ENCODE measurements at places on chromosomes 16 and 17.
A peak's percentile ranks its signal among the peaks of the same experiment; 100 is the strongest.

- DNase-seq, result no peak
These were observed 334.8 kb downstream of the CBLN1 start for GRCh38 chr16:48946686-48947370.

DNA sequence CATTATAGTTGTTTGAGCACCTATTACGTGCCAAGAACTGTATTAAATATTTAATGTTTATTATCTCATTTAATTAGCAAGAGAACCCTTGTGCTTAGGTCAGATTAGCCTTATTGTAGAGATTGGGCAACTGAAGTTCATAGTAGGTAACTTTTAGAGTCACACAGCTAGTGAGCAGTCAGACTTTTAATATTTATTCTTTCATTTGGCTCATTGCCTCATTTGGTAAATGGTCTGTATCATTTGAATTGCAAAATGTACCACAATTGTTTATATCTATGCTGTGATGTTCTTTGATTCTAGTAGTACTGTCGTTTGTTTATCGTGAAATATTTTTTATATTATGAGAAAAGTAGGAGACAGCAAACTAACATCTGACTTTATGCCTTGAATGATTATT lies 7.6 kb downstream of the CLTC start:
- DNase-seq, result no peak

GRCh38 chr16:83520596-83520995 lies 287.2 kb upstream of the HSBP1 start:
- DNase-seq, result no peak

- DNase-seq, result no peak
These were observed 35.6 kb downstream of the PEMT start for GRCh38 chr17:17555906-17556305.

GRCh38 chr17:55576996-55577586 lies 65.8 kb upstream of the SMIM36 start:
- DNase-seq, result peak; percentile 44

GRCh38 chr16:86651823-86652222 lies 73.5 kb downstream of the FOXL1 start:
- DNase-seq, result no peak

DNA sequence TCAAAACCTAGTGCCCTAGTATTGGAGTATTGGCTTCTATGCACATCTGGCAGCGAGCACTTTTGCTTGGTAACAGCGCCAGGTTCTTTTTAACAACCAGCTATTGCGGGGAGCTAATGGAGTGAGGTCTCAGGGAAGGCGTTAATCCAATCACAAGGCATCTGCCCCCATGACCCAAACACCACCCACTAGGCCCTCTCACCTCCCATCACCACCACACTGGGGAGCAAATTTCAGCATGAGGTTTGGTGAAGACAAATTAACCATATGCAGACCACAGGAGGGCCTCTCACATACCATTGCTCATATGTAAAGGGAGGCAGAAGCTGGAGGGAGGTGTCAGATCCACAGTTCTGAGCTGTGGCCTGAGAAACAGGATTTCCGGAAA lies 893 bp upstream of the ODF4 start:
- DNase-seq, result no peak

- no peak for DNase-seq
These were observed 50.1 kb downstream of the RNF112 start for GRCh38 chr17:19461116-19461515.

DNA sequence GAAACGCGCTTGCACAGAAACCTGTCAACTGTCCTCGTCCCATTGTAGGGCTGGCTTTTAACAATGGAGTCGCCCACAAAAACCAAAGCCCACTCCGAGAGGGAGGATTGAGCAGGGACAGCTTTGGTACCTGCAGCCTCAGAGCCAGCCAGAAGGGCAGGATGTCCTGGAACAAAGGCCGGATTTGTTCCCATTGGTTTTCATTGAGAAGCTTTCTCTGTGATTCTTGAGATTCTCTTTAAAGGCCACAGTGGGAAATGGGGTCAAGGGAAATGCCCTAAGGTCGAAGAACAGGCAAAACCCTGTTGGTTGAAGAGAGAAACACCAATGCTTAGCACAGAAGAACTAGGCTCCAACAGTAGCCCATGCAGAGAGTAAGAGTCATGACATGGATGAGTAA lies 65.4 kb downstream of the C16orf78 start:
- DNase-seq, result no peak

GRCh38 chr17:21277332-21277731 lies 7.2 kb upstream of the MAP2K3 start:
- DNase-seq, result no peak

GRCh38 chr17:57068222-57068658 lies 16.8 kb upstream of the AKAP1 start:
- DNase-seq, result no peak

- DNase-seq, result no peak
These were observed 28.8 kb upstream of the MTSS2 start for GRCh38 chr16:70714581-70715054.

- DNase-seq, result no peak
These were observed 58.3 kb downstream of the USP32 start for GRCh38 chr17:60333628-60334031.

GRCh38 chr17:17921192-17922069 lies 50.8 kb downstream of the TOM1L2 start:
- no peak for DNase-seq

DNA sequence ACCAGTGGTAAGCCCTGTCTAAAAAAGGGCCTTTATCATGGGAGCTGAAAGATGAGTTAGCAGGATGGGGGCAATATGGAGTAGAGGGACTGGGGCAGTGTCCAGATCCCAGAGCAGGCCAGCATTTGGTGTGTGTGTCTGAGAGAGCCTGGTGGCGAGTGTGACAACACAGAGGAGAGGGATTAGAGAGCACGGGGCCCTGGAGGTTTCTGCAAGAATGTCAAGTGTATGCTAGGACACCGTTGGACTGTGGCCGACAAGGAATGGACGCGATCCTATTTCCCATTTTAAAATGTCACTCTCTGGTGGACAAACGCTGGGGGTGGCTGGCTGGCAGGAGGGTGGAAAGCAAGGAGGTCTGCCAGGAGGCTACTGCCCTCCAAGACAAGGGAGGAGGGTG lies 12.4 kb downstream of the TAC4 start:
- no peak for DNase-seq

- no peak for DNase-seq
These were observed 24.0 kb upstream of the CIBAR2 start for GRCh38 chr16:85136213-85136701.

GRCh38 chr16:89439659-89440058 lies 50.7 kb downstream of the ANKRD11 start:
- DNase-seq, result no peak

- no peak for DNase-seq
These were observed 13.2 kb downstream of the TMEM238L start for GRCh38 chr17:10790491-10791401.

- DNase-seq, result no peak
These were observed 221.8 kb upstream of the IRX3 start for GRCh38 chr16:54508351-54508750.

DNA sequence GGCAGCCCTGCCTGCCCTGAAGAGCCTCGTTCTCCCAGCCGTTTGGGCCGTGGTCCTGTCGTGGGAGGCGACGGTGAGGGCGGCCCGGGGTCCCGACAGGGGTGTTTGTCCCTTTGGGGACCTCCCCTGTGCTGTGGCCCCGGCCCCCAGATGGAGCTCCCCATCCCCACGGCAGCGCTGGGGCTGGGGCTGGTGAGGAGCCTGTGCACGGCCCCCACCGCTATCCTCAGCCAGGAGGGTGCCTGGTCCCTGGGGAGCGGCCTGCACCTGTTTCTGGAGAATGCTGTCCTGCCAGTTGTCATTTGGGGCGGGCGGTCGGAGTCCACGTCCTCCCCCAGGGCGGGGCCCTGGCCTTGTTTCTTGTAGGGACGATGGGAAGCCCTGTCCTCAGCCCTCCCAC lies 6.6 kb downstream of the CAPN15 start:
- DNase-seq, result no peak

DNA sequence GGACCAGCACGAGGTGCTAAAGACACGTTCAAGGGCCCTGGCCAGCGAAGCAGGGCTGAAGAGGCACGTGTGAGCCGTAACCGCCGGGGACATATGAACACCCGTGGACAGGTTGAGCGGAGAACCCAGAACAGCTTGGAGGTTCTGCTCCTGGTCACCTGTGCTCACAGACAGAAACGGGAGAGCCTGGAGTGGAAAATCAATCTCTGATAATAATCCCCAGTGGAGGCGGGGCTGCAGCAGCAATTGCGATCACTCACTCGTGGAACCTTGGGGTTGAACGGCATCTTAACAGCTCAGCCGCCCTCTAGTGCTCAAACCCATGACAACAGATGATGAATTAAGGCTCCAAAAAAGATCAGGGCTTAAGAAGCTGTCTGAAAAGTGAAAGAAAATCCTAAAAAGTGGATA lies 25.6 kb downstream of the WIPI1 start:
- DNase-seq, result peak; percentile 42

DNA sequence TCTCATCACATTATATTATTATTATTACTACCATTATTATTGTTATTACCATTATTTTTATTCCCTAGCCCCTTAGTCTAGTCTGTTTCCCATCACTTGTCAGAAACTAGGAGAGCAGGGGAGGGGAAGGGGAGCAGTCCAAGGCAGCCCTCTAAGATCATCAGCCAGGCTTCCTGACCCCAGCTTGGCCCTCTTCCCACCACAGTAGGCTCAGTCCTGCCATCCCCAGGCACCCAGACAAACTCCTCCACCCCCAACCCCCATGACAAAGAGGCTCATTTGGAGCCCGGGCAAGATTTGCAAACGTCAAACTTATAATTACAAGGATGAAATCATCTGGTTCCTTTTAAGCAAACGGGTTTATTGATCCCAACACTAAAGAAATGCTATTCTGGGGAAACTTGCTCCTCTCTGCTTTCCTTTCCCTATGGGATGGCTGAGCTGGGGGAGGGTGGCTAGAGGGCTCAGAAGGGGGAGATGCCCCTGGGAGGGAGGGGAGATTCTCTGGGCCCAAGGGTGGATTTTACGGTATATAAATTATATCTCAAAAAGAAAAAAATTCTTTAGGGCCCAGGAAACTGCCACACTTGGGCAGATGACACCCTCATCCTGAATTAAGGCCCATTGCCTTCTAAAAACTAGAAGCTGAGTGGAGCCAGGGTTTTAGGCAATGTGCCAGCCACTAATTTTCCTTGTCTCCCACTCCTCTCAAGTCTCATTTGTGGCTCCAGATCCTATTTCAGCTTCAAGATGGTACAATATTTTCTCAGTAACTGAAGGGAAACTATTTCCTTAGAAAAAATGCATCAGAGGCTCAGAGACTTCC lies 4.4 kb upstream of the CBFB start:
- no peak for DNase-seq

GRCh38 chr17:81648013-81648706 lies 8.2 kb downstream of the PDE6G start:
- no peak for DNase-seq

- no peak for DNase-seq
These were observed 26.0 kb downstream of the TBX4 start for GRCh38 chr17:61478026-61478789.

GRCh38 chr16:79792664-79793351 lies 192.3 kb upstream of the MAF start:
- no peak for DNase-seq

DNA sequence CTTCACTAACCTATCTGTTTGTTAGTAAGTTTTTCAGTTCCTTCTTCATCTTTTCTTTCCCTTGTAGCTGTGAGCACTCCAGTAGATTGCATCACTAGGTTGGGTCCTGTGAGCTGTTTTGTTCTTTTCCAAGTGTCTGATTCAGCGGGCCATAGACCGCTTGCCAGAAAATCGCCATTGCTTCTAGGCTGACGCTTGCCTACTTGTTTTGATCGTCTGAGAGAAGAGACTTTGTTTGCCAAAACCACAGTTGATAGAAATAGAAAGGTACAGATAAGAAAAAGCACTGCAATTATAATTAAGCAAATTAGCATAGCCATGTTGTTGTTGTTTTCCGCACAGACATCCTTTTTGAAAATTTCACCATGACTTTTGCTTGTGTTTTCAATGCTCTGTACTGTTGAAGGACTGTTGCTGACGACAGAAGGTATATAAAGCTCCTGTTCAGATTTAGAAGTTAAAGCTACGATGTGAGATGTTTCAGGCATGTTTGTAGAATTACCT lies 3.1 kb downstream of the EVI2A start:
- peak; percentile 51 for DNase-seq

GRCh38 chr17:31008374-31009041 lies 37.7 kb downstream of the RNF135 start:
- DNase-seq, result peak; percentile 59

GRCh38 chr17:56536766-56537165 lies 56.7 kb upstream of the NOG start:
- no peak for DNase-seq

- DNase-seq, result no peak
These were observed 1.4 kb downstream of the MPRIP start for GRCh38 chr17:17043461-17044271.

- DNase-seq, result no peak
These were observed 4.8 kb downstream of the PPM1D start for GRCh38 chr17:60604686-60605334.

- DNase-seq, result peak; percentile 65
These were observed 36.2 kb upstream of the MAP3K14 start for GRCh38 chr17:45353043-45353442.

DNA sequence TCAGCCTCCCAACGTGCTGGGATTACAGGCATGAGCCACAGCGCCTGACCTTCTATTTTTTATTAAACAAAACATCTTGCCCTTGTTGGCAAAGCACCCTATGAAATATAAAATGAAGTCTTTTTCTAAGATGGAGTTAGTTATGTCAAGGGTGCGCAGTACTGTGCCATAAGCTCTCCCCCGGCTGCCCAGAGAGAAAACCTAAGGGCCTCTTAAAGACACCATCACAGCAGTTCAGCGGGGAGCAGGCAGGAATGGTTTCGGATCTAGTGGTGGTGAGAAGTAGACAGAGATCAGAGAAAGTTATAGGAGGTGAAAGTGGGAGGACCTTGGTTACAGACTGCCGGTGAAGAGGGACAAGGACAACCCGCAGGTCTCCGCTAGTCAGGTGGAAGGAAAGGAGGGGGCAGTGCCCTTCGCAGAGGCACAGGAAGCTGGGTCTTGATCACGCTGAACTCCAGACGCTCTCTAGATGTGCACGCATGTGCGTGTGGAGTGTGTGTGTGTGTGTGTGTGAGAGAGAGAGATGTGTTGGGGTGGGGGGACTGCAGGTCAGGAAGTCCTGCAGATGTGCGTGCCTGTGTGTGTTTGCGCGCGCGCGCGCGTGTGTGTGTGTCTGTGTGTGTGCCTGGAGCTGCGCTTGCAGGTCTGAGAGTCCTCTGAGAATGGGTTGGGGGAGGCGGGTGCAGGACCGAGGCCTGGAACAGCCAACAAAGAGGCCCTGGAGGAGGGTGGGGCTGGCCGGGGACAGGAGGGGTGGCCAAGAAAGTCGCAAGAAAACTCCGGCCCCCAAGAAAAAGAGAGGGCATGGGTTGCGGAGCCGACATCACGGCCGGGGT lies 748 bp upstream of the CMTM3 start:
- peak; percentile 65 for DNase-seq

DNA sequence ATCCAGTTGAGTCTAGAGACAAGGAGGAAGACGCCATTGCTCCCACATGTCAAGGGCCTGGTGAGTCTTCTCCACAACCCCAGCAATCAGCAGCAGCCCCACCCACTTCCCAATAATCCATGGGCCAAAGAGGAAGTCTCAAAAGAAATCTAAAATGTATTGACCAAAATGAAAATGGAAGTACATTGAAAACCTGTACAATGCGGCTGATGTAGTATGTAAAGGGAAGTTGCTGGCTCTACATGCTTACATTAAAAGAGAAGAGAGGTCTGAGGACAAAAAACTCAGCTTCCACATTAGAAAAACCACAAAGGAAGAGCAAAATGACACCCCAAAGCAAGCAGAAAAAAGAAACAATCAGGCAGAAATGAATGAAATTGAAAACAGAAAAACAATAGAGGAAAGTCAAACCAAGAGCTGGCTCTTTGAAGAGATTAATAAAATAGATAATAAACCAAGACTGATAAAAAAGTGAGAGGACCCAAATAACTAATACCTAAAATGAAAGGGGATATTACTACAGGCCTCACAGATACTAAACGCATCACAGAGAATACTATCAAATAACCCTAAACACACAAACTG lies 100.6 kb upstream of the METRNL start:
- DNase-seq, result no peak

Measured in stimulated activated naive CD8-positive, alpha-beta T cell treated with anti-CD3 and anti-CD28 coated beads, Interleukin-15, Interleukin-2, amounts not matched to agents 100 U/mL and 50 U/mL, for 24 hours (primary cell).